ENCODE measurements at places on chromosomes 12 and 14. TPM values are rescaled to one million over a fixed set of nuclear protein-coding genes. Genes with fewer than 3 reads are reported as not detected.

DNA sequence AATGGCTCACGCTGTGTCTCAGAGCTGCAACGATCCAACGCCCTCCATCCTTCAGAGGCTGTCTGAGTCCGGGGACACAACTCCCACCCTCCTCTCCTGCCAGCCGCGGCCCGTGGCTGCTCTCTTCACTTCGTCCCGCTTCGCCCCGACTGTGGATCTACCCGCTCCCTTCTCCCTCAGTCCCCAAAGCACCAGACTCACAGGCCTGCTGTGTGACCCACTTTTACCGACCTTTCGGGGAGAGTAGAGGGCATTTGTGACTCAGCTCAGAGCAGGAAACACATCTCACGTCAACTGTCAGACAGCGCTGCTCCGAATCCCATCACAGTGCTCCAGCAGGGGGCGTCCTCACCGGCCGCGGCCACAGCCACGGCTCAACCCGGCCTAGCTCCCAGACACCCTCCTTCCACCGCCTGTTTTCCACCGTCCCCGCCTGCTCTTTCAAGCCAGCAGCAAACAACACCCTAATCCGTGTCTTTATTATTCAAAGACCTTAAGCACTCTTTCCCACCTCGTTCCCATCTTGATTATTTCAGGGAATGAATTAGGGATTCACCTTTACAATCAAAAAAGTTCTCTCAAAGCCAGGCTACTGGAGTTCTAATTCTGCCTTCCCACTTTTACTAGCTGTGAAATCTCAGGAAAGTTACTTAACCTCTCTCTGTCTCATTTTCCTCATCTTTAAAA, 5.0 kb upstream of the AQP2 start:
- peak; percentile 75 for DNase-seq

DNA sequence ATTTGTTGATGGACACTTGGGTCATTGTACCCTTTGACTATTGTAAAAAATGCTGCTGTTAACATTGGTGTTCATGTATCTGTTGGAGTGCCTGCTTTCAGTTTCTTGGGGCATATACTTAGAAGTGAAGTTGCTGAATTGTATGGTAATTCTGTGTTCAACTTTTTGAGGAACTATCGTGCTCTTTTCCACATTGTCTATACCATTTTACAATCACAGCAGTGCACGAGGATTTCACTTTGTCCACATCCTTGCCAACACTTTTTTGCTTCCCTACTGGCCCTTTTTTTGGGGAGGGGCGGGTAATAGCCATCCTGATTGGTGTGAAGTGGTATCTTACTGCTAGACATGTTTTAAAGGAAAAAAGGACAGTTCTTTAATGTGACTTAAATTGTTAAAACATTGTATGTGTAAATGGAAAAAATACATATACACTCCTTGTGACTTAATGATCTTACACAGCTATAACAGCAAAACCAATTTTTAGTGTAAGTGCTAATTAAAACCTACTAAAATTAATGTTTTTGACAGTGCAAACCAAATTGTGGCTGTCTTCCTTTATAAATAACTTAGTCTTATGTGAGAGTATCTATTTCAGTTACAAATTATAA, 52.7 kb downstream of the WNK1 start:
- DNase-seq, result no peak

GRCh38 chr12:126397071-126397581, 1331.9 kb downstream of the AACS start:
- no peak for DNase-seq

- DNase-seq, result no peak
Measured at GRCh38 chr12:128789356-128789929, 34.3 kb downstream of the SLC15A4 start.

- DNase-seq, result no peak
Measured at GRCh38 chr14:73263606-73264005, 26.3 kb downstream of the PAPLN start.

DNA sequence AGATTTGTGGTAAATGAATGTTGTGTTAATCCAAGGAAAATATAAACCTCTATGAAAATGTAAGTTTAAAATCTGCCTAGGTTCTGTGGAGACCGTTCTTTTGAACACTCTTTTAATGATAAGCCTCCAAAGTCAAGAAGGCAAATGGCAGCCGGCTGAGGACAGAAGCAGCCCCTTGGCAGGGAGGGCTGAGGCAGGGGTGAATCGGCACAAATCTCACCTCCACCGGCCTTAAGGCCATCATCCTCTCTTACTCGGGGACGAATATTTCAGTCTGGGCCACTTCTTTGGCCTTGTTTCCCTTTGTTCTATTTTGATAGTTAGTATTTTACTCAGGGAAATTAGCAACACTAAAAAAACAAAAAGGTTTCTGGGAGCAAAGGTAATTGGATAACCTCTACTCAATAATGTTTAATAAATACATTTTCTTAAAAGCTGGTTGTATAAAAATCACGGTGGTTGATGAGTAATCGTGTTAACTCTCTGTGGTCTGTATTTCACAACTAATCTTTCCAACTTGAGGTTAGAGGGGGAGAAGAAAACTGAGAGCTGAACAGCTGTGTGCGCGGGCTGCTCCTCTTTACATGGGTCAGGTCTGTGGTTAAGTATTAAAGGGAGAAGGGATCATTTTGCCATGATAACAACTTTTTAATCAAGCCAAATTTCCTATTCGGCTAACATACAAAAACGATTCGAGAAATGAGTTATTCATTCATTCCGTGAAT, 18.6 kb downstream of the LGMN start:
- no peak for DNase-seq

The RNU6-8 gene
- not detected for total RNA-seq

The GSC gene
- 4.7 TPM for total RNA-seq

The EFCAB11 gene
- total RNA-seq, result 5.4 TPM

The BCL11B gene
- total RNA-seq, result 2.8 TPM

The NGB gene
- not detected for total RNA-seq

The TSPAN19 gene
- total RNA-seq, result not detected

The SLC6A13 gene
- 8.8 TPM for total RNA-seq

The RND1 gene
- total RNA-seq, result 0.68 TPM
